ENCODE measurements at places on chromosomes 12 and 14.

DNA sequence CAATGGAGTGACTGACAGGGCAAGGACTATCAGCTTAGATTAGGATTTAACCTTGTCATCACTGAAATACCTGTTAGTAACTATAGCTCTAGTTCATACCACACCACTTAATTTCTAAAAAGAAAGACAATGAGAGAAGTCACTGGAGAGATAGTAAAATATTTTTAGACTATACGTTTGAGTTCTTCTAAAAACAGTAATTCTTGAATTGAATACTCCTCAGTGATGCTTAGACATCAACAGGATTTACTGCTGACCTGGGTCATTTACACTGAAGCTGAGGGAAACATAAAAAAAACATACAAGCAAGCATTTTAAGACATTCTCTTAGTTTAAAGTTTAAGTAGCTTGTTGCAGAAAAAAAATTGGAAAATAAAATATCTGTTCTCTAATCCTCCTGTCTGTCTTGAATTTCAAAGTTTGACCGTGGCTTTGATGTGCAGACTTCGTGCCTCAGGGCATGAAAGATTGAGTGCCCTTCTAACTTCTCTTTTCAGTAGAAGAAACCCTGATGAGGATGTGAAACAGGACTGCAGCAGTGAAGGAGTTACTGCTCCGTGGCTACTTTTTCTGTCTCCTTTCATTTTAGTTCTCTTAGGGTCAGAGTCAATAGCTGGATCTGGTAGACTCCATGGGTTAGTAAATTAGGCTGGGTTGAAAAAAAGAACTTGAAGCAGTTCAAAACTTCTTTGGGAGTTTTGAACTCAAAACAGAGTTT lies 172.2 kb downstream of the PTPRO start:
- no peak for DNase-seq

- DNase-seq, result no peak
Measured at GRCh38 chr12:6894321-6894720, 10.3 kb upstream of the LRRC23 start.

- DNase-seq, result no peak
Measured at GRCh38 chr12:22682663-22683062, 57.7 kb downstream of the ETNK1 start.

DNA sequence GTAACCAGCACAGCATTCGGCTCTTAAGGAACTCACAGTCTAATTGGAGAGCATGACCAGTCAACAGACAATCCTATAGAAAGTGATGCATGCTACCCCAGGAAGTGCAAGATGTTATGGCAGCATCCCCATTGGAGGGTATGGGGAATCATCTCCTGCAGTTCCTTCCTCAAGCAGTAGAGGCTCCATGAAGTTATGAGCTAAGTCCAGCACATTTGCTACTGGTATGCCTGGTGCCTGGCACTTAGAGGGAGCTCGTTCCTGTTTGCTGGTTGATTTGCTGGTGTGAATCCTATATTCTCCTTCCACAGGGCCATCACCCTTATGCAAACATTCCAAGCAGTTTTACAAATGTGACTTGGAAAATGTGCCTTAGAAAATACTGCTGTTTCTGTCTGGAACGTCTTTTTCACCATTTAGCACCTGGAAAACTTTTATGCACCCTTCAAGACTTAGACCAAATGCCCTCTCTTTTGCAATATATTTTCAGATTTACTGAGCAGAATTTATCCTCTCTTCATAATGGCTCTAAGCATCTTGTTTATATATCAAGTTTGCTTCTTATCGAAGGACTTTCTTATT lies 136.1 kb upstream of the WSCD2 start:
- no peak for DNase-seq

DNA sequence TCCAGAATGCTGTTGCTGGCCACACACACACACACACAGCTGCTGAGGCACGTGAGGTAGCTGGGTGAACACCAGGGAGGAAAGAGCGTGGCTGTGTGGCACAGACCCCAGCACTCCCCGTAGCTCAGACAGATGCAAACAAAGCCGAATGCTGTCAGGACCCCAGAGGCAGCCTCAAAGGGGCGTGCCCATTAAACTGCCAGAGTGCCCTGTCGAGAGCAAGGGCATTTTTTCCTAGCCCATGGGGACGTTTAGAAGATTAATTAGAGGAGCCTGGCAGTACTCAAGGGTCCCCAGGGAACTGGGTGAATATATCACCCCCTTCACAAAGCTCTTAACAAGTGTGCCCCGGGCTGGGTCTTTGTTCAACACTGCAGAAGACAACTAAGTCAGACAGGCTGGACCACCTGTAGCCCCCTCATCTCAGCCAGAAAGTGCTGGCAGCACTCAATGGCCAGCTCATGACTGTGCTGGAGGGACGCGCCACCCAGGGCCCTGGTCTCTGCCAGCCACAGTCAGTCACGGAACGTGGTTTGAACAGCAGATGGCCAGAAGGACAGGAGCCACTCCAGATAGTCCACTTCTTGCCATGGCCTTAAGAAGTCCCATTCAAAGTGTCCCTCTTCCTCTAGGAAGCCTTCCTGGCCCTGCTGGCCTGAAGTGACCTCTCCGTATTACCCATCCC lies 37.5 kb downstream of the TTC7B start:
- DNase-seq, result no peak

- no peak for DNase-seq
Measured at GRCh38 chr14:20302042-20302755, 3.6 kb downstream of the TTC5 start.

Measured in stimulated activated CD8-positive, alpha-beta memory T cell treated with anti-CD3 and anti-CD28 coated beads, Interleukin-4, amount 100 ng/mL, for 4 hours (primary cell).